Stimulated activated naive CD4-positive, alpha-beta T cell treated with Interleukin-2 at 50 U/mL for 16 hours (primary cell): ENCODE measurements at places on chromosomes 2 and 18.

DNA sequence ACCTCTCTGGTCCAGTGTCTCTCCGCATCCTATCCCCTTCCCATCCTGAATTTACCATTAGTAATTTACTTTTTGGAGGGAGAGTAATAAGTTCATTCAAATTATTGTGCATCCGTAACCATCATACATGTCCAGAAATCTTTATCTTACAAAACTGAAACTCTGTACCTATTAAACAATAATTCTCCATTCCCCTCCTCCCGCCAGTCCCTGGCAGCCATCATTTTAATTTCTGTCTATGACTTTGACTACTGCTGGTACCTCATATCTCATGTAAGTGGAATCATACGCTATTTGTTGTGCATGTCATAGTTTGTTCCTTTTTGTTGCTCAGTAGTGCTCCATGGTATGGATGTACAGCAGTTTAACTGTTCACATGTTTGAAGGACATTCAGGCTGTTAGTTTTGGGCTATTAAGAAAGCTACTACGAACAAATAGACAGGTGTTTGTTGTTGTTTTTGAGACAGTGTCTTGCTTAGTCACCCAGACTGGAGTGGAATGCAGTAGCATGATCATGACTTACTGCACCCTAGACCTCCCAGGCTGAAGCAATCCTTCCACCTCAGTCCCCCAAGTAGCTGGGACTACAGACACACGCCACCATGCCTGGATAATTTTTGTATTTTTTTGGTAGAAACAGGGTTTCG lies 2.0 kb downstream of the LIMS1 start:
- DNase-seq, result no peak

- no peak for DNase-seq
These were observed 53.2 kb downstream of the EEF1B2 start for GRCh38 chr2:206212673-206213513.

DNA sequence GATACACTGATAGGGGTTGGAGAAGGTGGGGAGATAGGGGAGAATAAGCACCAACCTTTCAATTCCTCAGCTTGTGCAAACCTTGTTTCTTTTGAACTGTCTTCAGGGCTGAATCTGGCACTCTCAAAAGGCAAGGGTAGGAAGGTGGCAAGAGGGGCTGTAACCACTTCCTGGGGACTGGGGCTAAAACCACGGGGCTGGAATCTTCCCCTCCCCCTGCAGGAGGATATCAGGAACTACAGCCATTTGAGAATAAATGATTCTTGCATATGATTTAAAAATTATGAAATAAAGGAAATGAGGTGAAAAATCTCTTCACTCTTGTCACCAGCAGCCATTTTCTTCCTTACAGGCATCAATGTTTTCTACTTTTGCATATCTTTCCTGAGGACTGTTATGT lies 50.8 kb downstream of the ATOH8 start:
- DNase-seq, result no peak

DNA sequence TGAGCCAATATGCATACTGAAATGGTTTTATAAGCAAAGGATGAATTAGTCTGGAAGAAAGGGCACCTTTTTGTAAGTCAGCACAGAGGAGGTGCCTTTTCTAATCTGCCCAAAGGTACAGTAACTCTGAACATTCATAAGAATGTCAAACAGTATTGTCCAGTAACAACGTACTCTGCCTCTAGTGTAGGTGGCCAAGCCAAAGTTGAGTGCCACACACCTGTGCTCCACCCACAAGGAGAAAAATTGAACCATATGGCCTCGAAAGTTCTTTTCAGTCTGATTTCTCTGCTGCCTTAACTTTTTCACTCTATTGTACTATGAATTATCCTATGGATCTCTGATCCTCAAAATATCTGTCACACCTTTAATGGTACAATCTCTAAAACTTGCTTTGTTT lies 86.8 kb downstream of the CERKL start:
- DNase-seq, result no peak

DNA sequence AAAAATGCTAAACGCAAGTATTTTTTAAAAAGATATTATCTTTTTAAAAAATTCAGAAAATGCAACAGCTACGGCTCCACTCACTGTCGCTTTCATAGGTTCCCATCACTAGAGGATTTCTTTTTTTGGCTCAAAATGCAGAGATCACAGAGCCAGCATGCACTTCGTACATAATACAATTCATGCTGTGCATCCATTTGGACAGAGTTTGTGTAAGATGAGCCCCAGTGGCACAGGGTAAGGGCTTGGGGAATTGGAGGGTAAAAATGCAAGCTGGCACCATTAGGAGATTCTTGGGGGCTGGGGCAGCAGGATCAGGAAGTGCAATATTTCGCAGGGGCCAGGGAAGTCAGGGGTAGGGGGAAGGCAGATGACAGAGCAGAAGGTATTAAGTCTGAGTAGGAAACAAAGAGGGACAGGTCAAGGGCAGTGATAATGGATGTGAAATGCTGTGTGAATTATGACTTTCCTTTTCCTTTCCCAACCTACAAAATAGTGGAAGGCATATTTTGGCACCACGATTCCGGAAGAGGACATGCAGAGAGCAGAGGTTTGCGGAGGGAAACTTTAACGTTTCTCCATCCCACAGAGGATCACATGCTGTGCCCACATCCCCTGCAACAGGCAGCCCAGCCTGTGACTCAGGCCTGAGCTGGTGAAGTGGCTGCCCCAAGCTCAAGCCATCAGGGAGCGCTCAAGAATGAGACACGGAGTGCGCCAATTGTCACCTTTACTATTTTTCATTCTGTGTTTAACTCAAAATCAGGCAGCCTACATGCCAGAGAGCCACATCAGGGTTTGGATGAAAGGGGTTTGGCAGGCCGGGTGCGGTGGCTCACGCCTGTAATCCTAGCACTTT lies 4.7 kb downstream of the CAPG start:
- DNase-seq, result peak; percentile 68
